Left renal pelvis (tissue), 4 donors: ENCODE measurements at places on chromosomes 7 and 10. TPM values are rescaled to one million over a fixed set of nuclear protein-coding genes. Genes with fewer than 3 reads are reported as not detected.

The VWC2 gene
- polyA plus RNA-seq: 0.12 TPM

The PRTFDC1 gene
- polyA plus RNA-seq: 42.7 TPM

The ANLN gene
- polyA plus RNA-seq: 31.1 TPM

The FGFBP3 gene
- 3.3 TPM for polyA plus RNA-seq

The STEAP2 gene
- 17.3 TPM for polyA plus RNA-seq

The MYO3A gene
- 7.0 TPM for polyA plus RNA-seq

The PALD1 gene
- 11.8 TPM for polyA plus RNA-seq

The SPDYE2B gene
- polyA plus RNA-seq: 0.31 TPM

The C7orf33 gene
- not detected for polyA plus RNA-seq

The ZNF316 gene
- polyA plus RNA-seq: 30.6 TPM

The CFAP43 gene
- polyA plus RNA-seq: 24.9 TPM
